ENCODE measurements at places on chromosomes 13 and 19.

- no peak for DNase-seq
Observed at GRCh38 chr19:11425719-11426457, 6.8 kb upstream of the RGL3 start.

DNA sequence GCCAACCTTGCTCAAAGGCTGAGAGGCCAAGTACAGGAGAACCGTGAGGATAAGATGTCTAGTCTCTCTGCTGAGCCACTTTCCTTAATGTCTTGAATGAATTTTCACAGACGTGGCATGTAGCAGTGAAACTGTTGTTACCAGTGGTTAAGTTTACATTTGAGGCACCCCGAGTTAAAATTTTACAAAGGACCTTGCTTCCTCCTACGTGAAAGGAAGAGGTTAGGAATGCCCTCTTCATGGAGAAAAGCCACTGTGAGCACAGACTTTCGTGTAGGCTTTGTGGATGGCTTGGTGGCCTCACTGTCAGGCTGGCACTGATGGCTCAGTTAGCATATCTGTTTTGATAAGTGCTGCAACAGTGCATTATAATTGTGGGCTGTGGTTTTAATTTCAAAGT, 2.7 kb downstream of the GJB2 start:
- no peak for DNase-seq

DNA sequence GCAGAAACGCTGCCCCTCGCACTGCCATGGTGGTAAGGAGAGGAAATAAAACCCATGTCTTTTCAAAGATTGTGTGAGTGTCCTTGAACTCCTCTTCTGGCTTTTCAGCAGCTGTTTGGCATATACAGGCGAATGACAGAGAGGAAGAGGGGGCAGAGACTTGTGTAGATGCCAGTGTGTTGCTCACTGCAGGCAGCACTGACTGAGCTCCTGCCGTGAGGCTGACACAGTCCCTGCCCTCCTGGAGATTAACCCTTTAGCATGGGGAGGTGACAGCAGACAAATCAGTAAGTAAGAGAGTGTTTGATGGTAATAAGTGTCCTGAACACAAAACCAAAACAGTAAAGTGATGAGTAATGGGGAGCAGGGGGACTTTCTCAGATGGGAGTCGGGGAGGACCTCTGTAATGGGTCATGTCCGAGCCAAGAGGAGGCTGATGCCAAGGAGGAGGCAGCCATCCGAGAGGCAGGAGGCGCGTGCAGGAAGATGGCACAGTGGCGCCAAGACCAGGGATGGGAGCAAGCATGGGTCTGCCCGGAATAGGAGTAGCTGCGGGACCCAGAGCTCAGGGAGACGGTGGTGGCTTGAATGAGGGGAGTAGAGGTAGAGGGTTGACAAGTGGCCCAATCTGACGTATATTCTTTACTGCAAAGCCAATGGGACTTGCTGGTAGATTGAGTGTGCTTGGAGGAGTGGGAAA, 182.2 kb downstream of the FOXO1 start:
- DNase-seq, result no peak

GRCh38 chr13:88764103-88764502, 1092.9 kb downstream of the SLITRK5 start:
- no peak for DNase-seq

DNA sequence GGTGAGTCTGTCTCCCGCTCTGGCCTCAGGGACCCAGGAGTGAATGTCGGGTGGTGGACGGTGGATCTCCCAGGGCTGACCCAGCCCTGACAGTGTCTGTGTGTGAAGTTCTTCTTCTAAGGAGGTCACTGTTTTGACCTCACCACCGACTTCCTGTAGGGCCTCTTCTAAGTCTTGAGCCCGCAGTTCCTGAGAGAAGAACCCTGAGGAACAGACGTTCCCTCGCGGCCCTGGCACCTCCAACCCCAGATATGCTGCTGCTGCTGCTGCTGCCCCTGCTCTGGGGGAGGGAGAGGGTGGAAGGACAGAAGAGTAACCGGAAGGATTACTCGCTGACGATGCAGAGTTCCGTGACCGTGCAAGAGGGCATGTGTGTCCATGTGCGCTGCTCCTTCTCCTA, at the start of gene SIGLEC7:
TSS of gene SIGLEC7 (plus strand) at position 183 of the 400 bp plus-strand sequence. CDS start at position 252, 69 bp downstream.
- no peak for DNase-seq

DNA sequence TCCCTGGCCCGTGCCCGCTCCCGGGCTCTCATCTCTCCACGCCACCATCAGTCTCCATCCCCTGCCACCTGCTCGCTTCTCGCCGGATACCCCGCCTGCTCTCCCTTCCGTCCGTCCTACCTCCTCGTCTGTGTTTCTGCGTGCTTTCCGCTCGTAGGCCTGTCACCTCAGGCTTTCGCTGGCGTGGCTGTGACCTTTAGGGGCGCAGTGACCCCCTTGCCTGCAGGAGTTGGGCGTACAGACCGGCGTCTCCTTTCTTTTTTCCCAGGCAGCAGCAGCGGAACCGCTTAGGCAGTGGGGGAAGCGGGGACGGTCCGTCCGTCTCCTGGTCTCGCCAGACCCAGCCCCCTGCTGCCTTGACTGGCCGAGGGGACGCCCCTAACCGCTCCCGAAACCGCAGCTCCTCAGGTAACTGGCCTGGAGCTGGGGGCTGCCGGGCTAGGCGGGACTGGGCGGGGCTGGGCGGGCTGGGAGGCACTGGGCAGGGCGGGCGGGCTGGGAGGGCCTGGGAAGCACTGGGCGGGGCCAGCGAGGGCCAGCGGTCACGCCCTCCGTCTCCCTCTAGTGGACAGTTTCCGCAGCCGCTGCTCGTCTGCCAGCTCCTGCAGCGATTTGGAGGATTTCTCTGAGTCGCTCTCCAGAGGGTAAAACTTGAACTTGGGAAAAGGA, 6.3 kb downstream of the PGLYRP1 start:
- DNase-seq, result peak; percentile 96

DNA sequence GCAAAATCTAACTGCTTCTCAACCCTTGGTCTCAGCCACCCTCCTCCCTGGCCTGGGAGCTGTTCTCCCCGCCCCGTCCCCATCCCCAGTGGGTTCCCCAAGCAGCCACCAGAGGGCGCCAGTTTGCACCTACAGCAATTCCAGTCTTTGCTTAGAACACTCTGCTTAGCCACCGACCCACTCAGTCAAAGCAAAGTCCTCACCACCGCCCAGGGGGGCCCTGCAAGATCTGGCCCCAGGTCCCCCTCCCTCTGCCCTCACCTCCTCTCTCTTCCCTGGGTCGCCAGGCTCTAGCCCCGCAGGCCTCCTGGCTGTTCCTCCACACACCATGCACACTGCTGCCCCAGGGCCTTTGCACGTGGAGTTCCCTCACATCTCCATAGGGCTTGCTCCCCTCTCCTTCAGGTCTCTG, 12.4 kb downstream of the TMEM143 start:
- peak; percentile 77 for DNase-seq

DNA sequence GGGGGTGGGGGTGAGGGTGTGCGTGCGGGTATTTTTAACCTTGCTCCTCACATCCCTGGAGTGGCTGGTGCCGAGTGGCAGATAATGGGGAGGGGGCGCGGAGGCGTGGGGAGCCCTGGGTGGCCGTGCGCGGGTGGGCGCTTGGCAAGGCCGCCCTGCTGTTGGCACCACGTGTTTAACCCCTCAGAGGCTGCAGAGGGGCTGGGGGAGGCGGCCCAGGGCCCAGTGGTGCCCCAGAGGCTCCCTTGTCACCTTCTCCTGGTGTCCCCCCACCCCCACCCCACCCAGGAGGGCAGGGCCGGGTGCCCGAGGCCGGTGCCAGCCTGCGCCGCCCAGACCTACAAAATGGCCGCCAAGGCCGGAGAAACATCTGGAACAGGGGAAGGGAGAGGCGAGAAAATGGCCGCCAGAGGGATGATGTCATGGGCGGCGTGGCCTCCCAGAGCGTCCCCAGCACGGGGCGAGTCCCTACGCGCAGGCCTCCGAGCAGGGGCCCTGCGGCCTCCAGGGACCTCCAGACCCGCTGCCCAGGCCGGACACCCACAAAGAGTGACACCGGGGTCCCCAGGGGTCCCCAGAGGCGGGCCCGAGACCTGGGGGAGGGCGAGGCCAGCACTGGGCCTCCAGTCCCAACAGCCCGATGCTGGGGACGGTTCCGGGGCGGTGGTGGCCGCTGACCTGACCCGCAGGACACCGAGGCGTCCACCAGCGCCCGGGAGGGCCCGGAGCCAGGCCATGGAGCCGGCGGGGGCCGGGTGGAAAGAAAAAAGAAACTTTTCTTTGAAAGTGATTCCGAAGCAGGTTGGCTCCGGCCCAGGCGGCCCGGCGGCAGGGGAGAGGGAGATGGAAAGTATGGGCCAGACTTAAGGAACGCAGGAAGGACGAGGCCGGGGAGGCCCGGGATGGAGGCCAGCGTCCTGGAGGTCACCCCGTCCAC, 38.2 kb downstream of the NFIC start:
- DNase-seq, result peak; percentile 90

GRCh38 chr13:33251131-33251661, 34.4 kb downstream of the STARD13 start:
- peak; percentile 86 for DNase-seq

- peak; percentile 16 for DNase-seq
Observed at GRCh38 chr13:41813426-41813825, 147.5 kb downstream of the VWA8 start.

DNA sequence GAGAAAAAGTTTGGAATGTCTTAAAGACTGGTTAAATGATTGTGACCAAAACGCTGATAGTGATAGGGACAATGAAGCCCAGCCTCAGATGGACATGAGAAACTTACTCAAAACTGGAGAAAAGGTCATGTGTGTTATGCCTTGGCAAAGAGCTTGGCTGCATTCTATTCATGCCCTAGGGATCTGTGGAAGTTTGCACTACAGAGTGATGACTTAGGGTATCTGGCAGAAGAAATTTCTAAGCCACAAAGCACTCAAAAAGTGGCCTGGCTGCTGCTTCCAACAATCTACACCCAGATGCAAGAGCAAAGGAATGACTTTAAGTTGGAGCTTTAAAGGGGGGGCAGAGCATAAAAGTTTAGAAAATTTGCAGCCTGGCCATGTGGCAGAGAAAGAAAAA, 521.3 kb downstream of the UQCRFS1 start:
- DNase-seq, result no peak

DNA sequence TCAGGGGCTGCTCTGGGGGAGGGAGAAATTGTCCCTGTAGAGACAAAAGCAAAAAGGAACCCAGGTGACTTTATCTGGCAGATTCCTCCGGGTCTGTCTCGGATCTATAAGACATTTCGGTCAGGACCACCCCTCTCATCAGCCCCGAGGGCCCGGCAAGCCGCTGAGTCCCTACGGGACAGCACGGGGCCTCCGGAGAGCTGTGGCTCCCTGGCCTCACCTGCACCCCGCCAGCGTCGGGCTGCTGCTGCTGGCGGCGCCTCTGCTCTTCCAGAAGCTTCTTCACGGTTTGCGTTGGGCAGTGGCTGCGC, 1.9 kb downstream of the NFKBID start:
- DNase-seq, result no peak

DNA sequence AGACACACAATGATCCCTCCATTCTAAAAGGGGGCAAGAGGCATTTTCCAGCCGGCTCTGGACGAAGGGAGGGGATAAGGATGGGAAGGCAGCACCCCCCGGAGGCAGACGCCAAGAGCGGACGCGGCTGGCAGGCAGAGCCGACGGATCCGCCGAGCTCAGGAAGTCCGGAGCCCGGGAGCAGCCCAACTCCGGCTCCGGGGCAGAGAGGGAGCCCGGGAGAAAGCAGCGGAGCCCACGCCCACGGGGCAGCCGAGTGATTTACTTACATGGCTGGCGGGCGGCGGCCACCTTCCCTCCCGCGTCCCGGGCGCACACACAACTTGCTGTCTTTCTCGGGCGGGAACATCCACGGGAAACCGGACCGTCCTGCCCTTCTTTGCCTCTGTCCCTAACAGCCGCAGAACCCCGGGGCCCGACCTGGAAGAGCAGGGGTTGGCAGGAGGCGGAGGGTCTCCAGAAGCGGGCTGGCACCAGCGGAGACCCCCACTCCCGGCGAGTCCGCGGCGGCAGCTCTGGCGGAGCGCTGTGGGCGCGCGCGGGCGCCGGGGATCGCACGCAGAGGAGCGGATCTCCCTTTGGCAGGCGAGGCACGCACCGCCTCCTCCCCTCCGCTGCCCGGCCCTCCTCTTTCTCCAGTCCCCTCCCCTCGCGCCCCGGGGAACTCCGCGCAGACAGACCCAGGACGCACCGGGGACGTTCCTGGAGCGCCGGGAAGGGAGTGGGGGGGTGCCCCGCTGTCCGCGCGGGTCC, at the start of gene LHFPL6:
TSS of gene LHFPL6 (minus strand) at position 580 of the 753 bp plus-strand sequence.
- DNase-seq, result peak; percentile 94

- peak; percentile 89 for DNase-seq
Observed at GRCh38 chr19:46076951-46077814, 36.4 kb upstream of the IGFL4 start.

GRCh38 chr13:72726726-72727416, 558 bp downstream of the MZT1 start:
- DNase-seq, result peak; percentile 41

DNA sequence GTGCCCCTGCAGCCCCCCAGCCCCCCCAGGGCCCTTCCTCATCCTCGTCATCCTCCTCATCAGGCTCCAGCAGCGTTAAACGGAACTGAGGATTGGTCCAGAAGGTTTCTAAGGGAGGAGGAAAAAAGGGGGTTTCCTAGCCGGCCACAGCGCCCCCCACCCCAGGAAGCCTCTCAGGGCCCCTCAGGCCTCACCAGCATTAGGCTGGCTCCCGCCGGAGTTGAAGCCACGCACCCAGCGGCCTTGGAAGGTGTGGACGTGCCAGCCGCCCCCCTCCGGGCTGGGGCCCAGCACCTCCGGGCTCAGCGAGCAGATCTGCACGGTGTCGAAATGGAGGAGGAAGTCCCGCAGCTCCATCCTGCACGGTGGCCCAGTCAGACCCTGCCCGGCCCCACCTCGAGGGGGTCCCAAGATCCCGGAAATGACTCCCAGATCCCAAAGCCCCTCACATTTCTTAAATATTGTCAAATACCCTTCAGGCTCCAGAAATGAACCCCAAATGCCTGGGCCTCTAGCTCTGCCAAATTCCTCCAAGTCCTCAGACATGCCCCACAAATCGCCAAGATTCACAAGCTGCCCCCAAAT, 6.9 kb downstream of the CAPN12 start:
- DNase-seq, result no peak

GRCh38 chr19:17202249-17202648, 12.9 kb upstream of the USE1 start:
- no peak for DNase-seq

- DNase-seq, result no peak
Observed at GRCh38 chr19:13935765-13936510, 2.3 kb downstream of the PODNL1 start.

GRCh38 chr13:110399801-110400200, 92.7 kb downstream of the COL4A2 start:
- no peak for DNase-seq

DNA sequence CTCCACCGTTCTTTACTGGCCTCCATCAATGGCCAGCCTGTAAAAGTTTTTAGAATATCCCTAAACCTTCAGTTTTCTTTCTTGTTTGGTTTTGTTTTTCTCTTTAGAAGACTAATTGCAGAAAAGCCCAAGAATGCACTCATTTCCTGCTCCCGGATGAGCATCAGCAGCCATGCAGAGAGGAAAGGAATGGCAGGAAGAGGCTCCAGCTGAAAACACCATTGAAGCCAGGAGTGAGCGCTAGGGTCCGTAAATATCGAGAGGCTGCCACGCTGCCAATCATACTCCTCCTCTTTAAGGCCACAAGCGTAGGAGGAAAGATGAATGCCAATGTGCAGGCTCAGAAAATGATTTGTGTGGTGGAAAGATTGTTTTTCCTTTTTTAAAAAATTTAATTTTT, 57.4 kb upstream of the UBE2L5 start:
- peak; percentile 45 for DNase-seq

GRCh38 chr19:45179072-45179891, 698 bp downstream of the BLOC1S3 start:
- peak; percentile 53 for DNase-seq

- no peak for DNase-seq
Observed at GRCh38 chr13:94270556-94270955, 208.9 kb downstream of the DCT start.

- no peak for DNase-seq
Observed at GRCh38 chr19:40626918-40627317, 25.7 kb downstream of the LTBP4 start.

Measured in AG20443 (cell line).